ENCODE measurements at places on chromosomes 12 and 14.

DNA sequence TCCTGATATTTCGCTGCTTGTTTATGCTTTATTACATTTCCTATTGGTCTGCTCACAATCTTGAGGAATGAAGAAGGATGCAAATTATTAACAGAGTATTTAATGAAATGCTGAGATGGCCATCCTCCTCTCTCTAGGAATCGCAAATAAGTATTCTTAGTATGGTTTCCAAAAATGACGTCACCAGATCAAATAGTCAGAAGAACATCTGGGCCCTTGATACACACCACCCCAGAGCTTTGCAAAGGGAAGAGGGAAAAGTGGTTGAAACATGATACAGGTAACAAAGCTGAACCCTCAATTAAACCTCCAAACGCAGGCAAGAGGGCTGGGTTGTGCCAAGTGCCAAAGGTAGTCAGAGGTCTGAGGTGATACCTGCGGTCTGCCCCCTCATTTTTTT lies 107.3 kb downstream of the BCL11B start:
- no peak for DNase-seq

DNA sequence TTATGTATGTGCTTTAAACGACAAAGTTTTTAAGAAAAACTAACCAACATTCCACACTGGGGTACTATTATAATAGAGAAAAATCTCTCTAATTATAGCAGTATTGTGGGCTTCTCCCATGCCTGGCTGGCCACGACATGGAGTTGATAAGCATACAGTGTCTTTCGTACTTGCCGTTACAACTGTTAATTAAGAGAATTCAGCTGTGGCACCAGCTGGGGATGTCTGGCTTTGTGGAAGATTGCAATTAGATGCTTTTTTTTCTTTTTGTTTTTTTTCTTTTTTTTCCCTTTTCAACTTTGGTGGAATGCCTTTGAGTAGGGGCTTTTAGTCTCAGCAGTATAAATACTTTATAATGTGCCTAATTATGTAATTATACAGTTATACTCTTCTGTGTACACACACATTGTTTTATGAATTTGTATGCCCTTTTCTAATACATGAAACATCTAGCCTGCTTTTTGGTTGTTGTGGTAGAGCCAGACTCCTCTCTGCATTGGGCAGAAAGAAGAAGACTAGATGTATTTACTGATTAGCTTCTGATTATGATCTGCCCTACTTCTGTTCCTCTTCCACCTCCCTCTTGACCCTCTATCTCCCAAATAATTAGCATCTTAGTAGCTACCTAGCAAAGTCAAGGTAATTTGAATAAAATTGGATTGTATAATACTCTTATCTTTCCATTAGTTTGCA lies 76.4 kb downstream of the SUSD6 start:
- no peak for DNase-seq

- DNase-seq = peak; percentile 41
These were observed 2.6 kb downstream of the SIX4 start for GRCh38 chr14:60721326-60722106.

DNA sequence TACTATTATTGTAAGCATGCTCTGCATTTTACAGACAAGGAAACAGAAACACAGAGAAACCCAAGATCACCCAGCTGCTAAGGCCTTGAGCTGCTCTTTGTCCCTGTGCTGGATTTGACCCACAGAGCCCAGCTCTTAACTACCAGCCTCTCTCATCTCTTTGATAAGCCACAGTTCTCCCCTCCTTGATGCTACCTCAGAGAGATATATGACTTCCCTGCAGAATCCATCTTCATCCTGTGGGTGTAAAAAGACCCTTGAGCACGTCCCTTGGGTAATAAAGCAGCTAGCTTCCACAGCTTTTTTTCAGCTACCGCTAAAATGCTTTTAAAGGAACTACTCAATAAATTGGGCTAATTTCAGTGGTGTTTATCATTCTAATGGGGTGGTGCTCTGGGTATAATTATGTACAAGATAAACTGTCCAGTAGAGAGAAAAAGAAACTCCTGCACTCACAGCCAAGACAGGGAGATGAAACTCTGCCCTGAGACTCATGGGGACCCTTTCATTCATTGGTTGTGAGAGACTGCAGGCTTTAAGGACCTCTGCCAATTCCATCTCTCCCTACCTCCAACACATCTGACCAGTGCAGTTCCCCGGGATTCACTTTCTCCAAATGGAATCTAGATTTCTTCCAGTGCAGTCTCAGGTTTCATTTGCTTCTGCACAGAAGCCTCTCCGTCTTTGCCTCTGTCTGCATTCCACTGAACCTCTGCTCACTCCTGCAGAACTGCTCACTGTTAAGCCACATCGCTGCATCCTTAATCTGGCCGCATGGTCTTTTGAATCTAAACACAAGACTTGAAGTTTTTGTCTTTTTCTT lies 24.7 kb upstream of the NTF3 start:
- no peak for DNase-seq

- no peak for DNase-seq
These were observed 29.2 kb downstream of the TMEM229B start for GRCh38 chr14:67459336-67459735.

GRCh38 chr14:61385002-61385685 lies 63.8 kb downstream of the PRKCH start:
- DNase-seq = no peak

DNA sequence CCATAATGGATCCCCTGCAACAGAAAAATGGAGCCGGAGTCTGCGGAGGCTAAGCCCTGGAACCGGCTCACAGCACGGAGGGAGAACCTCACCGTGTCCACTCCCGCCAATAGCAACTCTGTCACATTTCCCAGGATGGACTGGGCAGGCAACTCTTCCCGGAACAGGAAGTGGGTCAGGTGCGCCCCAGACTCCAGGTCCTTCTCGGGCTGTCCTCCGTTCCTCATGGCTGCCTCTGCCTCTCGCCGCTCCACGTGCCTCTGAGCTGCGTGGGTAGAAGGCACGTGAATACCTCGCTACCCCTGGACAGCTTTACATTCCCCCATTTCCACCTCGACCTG lies 2.2 kb downstream of the CYP27B1 start:
- no peak for DNase-seq

DNA sequence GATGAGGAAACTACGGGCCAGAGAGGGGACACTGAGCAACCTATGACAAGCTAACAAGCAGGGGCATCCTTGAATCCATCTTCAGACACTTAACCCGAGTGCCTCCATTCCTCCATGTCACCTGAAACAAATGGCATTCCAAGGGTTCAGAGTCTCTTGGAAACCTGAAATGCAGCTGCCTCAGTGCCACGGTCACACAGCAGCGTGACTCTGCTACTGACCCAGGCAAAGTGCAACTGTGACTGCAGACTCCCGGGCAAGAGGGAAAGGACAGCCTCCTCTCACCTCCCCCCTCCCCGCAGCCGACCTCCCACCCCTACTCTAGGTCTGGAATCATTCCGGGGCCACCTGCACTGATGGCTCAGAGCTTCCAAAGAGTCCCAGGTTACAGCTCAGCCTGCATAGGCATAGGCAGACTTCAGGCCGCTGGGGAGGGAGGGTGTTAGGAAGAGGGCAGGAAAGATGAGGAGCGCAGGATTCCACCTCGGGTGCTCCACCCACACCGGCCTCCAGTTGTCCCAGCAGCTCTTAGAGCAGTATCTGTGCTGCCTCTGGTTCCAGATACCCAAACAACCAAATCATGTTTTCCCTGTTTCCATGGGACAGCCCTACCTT lies 53.2 kb downstream of the KCNK10 start:
- DNase-seq = no peak

GRCh38 chr14:36755756-36756155 lies 94.1 kb downstream of the PAX9 start:
- DNase-seq = no peak

DNA sequence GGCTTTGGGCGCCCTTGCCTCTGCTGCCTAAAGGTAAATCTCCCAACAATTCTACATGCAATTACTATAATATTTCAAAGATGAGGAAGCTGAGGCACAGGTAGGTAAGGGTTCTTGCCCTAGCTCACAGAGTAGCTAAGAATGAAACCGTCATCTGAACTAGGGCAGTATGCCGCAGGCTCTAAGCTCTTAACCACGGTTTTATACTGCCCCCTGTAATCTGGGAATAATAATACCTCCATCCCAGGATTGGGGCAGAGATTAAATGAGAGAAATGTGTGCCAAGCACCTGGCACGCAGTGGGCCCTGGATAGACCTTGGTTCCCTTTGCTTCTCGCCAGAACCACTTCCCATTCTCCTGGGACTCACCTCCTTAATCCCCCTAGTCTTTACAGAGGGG lies 1.5 kb upstream of the HRK start:
- DNase-seq = no peak

- no peak for DNase-seq
These were observed 93.8 kb downstream of the MED13L start for GRCh38 chr12:116183741-116184141.

GRCh38 chr12:1884651-1885050 lies 33.8 kb downstream of the CACNA2D4 start:
- DNase-seq = no peak

- DNase-seq = no peak
These were observed 13.9 kb upstream of the KRR1 start for GRCh38 chr12:75525263-75525662.

DNA sequence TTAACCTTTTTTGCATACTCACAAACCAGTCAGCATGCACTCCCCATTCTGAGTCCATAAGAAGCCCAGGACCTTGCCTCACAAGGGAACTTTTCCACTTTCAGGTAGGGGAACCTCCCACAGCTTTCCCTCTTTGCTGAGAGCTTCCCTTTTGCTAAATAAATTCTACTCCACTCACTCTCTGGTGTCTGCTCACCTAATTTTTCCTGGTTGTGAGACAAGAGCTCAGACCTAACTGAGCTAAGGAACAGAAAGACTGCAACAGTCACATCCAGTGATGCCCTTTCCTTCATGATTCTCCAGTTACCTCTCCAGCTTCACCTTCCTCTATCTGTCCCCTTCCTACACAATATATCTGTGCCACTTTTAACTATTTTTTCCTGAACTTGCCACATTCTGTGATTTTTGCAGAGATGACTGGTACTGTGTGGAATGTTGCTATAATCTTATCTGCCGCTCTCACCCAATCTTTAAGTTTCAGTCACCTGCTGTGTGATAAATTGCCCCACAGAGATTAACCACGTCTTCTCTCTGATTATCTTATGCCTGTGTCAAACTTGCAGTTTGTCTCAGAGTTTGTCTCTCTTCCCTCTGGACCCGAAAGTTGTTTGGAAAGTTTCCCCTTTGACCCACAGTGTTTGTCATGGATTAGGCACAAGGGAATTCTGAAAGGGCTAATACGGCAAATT lies 737.1 kb upstream of the FLRT2 start:
- DNase-seq = no peak

DNA sequence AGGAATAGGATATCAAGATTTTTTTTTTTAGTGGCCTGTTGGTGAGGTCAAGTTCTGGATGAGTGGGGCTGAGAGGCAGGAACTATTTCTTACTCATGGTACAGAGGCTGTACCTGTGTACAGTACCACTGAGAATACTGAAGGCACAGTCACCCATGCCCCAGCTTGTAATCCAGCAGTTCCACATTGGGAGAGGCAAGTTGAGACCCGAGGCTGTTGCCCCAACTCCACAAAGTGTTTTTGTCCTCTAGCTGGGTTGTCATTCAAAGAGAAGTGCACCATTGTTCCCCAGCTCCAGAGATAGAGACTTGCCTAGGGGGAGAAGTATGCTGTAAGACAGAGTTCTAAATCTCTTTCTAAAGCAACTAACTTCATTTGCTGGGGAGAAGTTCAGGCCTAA lies 38.7 kb downstream of the ARID2 start:
- DNase-seq = no peak

- no peak for DNase-seq
These were observed 1.1 kb downstream of the ANGEL1 start for GRCh38 chr14:76811561-76811960.

- no peak for DNase-seq
These were observed 452.1 kb upstream of the PDE3A start for GRCh38 chr12:19916196-19916753.

DNA sequence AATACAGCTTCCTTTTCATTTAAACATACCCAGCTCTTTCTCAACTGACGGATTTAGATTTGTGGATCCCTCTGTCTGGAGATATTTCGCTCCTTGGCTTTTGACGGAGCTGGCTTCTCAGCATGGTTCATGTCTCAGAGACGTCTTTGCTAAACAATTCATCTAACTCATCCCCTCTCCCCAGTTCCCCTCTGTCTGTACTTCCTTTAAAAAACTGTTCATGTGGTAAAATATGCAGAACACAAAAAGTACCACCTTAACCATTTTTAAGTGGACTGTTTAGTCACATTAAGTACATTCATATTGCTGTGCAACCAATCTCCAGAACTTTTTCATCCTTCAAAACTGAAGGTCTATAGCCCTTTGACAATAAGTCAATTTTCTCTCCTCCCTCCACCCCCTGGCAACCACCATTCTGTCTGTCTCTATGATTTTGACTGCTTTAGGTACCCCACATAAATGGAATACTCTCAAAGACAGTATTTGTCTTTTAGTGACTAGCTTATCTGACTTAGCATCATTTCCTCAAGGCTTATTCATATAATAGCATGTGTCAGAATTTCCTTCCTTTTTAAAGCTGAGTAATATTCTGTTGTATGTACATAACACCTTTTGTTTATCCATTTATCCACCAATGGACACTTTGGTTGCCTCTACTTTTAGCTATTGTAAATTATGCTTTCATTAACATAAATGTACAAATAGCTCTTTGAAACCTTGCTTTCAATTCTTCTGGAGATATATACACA lies 399.8 kb upstream of the SOX5 start:
- DNase-seq = no peak

- DNase-seq = no peak
These were observed 6.5 kb downstream of the CERS5 start for GRCh38 chr12:50160643-50161042.

- DNase-seq = peak; percentile 64
These were observed 50.1 kb downstream of the CCDC88C start for GRCh38 chr14:91367173-91368171.
